ENCODE measurements at places on chromosomes 5 and 9.

DNA sequence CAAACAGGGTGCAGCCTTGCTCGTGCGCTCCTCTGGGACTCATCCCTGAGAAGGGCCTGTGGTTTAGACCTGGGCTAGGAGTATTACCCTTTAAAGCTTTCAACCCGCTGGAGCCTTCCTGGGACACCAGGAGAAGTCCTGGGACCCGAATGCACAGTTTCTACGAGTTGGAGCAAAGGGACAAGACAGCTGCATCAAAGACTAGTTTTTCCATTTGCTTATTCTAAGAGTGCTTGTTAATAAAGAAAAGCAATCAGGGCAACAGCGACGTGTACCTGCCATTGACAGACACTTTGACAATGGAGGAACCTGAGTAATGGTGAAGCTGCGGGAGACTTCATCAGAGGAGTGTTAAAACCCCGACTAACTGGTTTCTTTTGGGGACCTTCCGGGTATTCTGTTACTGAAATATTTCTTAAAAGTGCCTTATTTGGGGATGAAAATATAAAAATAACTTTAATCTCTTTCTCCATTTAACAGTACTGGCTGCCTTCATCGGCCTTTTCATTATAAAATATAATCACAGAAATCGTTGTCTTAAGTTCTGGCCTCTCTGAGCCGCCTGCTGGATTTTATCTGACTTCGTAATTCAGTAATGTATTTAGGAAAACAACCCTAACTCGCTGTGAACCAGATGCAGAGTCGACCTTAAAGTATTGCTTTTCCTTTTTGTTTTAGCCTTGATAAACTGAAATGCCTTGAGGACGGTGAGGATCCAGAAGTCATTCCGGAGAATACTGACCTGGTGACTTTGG is 732 bp downstream of the SNAPC3 start:
- peak; percentile 33 for DNase-seq

GRCh38 chr5:80246001-80246758 is 9.7 kb downstream of the SERINC5 start:
- DNase-seq = no peak

DNA sequence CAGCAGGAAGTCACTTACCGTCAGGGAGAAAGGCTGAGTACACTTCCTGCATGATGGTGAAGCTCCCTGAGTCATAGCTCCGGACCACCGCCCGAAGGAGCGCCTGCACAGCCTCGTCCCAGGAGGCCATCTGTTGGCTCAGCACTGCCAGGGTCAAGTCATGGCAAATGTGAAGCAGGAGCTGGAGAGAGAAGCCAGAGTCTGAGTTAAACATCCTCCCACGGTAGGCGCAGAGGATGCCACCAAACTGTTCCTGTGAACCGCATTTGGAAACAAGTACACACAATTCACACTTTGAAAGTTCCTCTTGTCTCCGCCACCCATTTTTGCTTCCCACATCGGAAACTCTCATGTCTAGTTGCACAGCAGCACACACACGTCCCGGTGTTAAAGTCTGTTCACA is 33.9 kb downstream of the CNOT8 start:
- DNase-seq = no peak

GRCh38 chr5:135476615-135477581 is 24.7 kb upstream of the TIFAB start:
- DNase-seq = no peak

DNA sequence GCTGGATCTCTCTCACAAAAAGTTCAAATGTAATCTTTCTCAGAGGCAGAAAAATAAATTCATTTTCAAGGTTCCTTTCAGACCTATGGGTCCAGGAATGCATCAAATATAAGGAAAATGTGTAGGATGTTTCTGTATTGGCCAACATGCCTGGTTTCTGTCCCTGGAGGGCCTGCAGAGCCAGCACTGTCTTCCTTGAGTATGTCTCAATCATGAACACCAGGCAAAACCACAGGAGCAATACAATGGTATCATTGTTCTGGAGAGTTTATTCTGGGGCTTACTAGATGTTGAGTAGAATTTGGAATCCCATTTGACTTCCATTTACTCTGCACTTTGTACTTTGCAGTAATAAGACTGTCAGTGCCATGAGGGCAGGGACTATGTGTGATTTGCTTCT is 23.5 kb downstream of the INSYN2B start:
- DNase-seq = peak; percentile 46

DNA sequence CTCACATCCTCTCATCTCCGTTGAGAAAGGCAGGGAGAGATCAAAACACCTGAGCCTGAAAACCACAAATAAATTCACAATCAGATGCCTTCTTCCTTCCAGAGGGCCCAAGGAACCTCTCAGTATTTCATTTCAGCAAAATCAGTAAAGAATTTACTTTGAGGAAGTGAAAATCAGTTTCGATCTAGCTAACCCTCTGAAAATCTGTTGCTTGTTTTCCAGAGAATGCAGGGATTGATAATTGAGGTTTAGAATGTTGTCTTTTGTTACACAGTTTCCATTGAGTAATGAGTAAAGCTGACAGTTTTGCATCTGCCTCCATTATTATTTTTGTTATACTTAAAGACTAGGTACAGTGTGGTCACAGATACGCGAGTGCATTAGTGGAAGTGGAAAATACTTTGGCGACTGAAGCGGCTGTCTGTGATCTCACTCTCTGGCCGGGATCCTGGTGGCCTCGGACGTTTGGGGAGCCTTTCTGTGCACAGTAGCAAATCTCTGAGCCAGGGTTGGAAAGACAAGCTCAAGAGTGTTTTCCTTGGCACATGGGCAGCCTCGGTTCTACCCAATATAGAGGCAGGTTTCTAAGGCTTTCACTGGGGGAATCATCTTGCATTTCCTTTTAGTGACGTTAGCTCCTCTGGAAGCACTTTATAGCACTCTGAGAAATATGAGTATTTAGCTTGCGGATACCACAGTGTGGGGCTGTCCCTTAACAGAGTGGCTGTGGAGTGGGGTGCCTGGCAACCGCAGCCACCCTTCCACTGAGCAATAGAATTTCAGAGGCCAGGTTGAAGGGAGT is 32.2 kb upstream of the ANGPTL2 start:
- peak; percentile 79 for DNase-seq

DNA sequence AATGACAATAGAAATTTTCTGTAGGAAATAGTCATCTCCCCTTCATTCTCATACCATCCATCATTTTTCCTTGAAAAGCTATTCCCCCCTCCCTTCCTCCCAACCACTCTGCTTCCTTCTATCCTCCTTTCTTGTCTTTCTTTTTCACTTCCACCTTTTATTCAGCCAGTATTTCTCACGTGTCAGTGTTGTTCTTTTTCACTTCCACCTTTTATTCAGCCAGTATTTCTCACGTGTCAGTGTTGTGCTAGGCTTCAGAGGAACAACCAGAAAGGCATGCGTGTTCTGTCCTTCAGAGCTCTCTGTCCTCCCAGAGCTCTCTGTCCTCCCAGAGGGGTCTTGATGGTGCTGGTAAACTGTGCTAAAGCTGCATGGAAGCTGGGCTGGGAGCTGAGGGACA is 419.6 kb downstream of the GADD45G start:
- no peak for DNase-seq

DNA sequence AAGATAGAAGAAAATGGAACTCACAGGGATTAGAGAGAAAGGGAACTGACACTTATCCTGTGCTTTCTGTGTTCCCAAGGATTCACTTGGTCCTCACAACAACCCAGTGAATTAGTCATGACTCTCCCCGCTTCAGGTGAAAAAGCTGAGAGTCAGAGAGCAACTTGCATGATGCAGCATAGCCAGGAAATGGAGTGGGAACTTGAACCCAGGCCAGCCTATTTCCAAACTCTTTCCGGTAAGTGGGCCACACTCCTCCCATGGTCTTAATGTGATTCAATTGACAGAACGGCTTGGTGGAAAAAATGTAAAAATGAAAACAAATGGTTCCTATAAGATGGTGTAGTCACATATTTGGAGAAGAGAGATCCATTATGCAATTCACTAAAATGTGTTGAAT is 45.9 kb upstream of the CEMIP2 start:
- DNase-seq = peak; percentile 62

DNA sequence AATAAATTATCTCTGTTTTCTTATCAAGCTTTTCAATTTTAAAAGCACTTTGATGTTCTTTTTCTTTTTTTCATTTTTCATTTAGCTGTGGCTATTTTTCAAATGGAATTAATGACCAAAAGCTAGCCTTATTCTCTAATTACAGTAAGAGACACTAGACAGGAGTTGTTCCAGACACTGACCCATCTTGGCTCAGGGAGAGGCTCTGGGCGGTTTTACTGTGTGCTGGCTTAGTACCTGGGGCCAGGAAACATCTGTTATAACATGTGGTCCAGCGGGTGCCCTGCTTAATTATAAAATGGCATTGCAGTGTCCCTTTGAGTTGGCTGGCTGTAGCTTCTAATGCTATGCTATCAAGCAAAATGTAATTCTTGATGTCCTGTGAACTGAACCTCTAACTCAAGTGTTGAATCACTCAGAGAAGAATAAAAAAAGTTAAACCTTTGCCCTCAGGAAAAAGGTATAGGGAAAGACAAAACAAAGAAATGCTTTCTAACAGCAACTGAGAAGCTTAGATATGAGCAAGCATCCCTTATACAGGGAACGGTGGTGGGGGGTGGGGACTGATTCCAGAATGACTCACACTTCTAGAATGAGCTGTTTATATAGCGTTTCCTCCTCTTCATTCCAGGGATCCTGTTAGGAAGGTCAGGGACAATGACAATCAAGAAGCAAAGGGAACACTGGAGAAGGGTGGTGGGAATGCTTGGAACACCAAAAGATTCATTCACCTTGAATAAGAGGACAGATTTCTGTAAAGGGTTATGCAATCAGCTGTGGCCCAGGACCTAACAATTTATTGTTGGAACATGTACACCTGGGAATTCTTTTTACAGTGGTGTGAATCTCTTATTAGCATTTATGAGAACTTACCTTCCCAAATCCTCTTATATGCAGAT is 58.7 kb upstream of the NFIB start:
- DNase-seq = peak; percentile 90

DNA sequence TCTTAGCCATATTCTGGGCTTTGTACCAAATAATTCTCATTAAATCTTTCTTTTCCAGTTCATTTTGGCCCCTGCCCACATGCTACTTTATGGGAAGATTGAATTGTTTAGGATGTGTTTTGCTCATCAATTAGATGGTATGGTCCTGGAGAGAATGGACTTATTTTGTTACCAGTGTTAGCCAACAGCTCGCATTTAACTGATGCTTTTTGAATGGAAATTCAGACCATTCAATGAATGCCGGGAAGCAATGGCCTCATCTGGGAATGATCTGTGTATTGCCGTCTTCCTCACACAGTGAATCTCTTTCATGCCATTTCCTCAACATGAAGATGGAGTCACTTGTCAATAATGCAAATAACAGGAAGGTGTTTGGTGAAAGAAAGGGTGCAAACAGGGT is 370.6 kb upstream of the PIK3R1 start:
- no peak for DNase-seq

- no peak for DNase-seq
These were observed 417.0 kb downstream of the TMEM161B start for GRCh38 chr5:87851603-87852002.

- DNase-seq = no peak
These were observed 48.8 kb downstream of the MLANA start for GRCh38 chr9:5939530-5939929.

- DNase-seq = no peak
These were observed 79.1 kb upstream of the FSTL4 start for GRCh38 chr5:133691448-133691847.

GRCh38 chr5:150783422-150783928 is 4.9 kb downstream of the SMIM3 start:
- peak; percentile 95 for DNase-seq

All from fibroblast of skin of right biceps (primary cell).